Activated gamma-delta T cell treated with Interleukin-2 at 50 U/mL for 16 hours (primary cell): ENCODE measurements at places on chromosomes 2 and 18.

DNA sequence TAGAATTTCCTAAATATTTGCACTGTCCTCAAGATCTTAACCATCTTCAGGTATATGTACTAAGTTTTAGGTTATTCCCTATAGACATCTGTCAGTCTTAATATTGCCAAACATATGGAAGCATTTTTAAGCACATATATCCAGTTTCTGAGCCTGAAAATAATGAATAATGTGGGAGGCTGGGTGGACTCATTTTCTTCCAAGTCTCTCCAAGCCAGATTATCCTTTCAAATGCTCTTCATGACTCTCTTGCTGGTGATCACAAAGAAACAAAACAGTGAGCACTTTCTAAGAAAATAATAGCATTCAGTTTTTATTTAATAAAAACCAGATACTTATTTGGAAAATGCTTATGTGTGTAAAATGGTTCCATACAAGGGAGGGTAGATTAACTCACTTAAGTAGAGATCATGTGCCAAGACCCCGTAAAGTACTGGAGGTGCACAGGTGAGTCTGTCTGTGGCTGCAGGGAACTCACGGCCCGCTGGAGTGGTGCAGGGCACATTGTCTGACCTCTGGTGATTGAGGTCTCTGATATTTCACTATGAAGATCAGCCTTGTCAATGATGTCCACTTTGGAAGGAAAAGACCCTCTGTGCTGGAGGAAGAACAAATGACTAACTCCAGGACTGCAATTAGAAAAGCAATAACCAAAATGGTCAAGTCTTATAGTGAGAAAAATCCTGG is 161.6 kb downstream of the TMEM18 start:
- DNase-seq: no peak

DNA sequence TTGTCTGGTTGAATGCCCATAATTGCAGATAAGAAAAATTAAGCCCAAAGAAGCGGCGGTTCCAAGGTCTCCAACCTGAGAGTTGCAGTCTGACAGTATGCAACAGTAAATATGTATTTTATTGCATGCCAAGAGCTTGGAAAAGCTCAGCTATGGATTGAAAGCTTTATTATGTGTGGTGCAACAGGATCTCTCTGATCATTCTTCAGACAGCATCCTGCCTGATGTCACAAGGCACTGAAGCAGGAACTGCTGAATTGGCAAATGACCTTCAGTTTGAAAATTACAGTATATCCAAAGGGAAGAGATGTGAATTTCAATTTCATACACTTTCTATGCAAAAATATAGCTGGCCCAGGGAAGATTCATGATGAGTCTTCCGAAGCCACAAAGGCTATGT is 42.5 kb downstream of the DOCK10 start:
- DNase-seq: no peak

- DNase-seq: no peak
Observed at GRCh38 chr2:239693330-239693729, 292.5 kb upstream of the HDAC4 start.

- DNase-seq: no peak
Observed at GRCh38 chr2:182064019-182064778, 78.5 kb downstream of the PPP1R1C start.

- no peak for DNase-seq
Observed at GRCh38 chr18:4060427-4061281, 394.5 kb downstream of the DLGAP1 start.

DNA sequence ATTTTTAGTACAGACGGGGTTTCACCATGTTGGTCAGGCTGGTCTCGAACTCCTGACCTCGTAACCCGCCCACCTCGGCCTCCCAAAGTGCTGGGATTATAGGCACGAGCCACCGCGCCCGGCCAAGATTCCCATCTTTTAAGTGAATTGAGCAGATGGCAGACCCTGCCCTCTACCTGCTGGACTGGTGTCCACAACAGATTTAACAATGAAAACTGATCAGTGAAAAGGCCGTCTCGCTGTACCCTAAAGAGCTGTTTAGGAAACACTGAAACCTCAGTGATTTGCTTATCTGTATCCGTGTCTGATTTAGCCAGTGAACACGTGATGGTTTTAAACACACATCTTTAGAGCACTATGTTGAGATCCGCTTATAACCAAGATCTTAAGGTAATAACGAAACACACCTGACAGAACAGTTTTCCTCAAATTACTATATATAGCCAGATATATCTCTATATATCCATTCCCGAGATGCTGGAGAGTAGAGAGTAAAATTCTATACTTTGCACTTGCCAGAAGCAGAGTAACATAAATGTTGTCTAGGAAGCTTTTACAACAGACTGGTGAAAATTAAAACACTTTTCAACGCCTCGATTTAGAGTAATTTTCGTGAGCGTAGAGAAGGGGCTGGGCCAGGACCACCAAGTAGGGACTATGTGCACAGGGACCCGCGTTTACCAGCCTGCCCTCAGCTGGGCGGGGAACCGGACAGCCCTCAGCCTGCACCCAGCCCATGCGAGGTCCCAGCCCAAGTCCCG is 594 bp downstream of the FAM161A start:
- no peak for DNase-seq

GRCh38 chr18:44580159-44580558 is 100.5 kb upstream of the SETBP1 start:
- no peak for DNase-seq

GRCh38 chr2:166727095-166727494 is 161.2 kb upstream of the XIRP2 start:
- DNase-seq: no peak

DNA sequence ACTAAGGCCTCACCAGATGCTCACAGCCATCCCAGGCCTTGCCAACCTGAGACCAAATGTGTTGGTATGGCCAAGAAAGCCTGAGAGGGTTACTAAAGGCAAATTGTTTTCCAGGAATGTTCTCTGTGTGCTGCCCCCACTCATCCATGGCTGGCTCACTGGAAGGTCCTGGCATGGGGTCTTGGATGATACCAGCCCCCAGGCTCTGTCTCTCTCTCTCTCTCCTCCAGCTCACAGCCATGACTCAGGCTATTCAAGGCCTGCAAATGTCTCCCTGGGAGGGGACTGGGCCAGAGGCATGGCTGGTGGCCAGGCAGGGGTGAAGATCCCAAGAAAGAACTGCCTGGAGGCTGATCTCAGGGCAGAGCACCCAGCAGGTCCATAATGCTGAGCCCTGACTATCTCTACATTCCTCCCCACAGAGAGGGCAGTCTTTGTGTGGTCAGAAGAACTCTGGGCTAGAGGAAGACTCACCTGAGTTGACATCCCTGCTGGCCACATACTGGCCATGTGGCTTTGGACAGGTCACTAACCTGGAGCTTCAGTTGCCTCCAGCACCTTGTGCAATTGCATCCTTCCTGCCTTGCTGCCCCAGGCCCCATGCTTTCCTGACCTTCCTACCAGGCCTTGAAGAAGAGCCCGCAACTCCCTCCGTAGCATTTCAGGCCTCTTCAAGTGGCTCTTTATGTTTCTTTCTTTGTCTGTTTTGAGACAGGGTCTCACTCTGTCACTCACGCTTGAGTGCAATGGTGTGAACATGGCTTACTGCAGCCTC is 150.4 kb downstream of the ZFP36L2 start:
- no peak for DNase-seq

GRCh38 chr2:218898109-218898878 is 17.6 kb downstream of the WNT10A start:
- peak; percentile 79 for DNase-seq
